Osteoblast (primary cell): ENCODE measurements at places on chromosomes 7 and 10. TPM values are rescaled to one million over a fixed set of nuclear protein-coding genes. Genes with fewer than 3 reads are reported as not detected.

SEMA4G gene
- under 0.01 and 0.29 TPM in 2 replicates for total RNA-seq

DNA sequence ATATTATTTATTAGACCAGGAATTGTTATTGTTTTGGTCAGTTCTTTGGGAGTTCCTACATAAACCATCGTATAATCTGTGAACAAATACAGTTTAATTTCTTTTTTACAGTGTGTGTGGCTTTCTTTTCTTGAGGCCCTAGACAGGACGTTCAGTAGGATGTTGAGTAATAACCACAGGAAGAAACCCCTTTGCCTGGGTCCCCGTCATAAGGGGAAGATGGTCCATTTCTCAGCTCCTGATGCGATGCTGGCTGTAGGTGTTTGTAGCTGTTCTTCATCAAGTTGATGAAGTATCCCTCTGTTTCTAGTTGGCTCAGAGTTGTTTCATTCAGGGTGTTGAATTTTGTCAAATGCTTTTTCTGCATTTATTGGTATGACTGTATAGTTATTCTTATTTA, 219.7 kb upstream of the ADARB2 start:
- H3K27me3 ChIP-seq = no peaks in the 10 kb centered on the region
- H3K4me3 ChIP-seq = no peak overlapping the region
- H3K4me1 ChIP-seq = no peaks in the 10 kb centered on the region
- H3K36me3 ChIP-seq = no peaks in the 10 kb centered on the region
- H3K27ac ChIP-seq = no peak overlapping the region
- no peak for DNase-seq

- H3K36me3 ChIP-seq = no peaks in the 10 kb centered on the region
- no peak overlapping the region for H3K27ac ChIP-seq
- no peaks in the 10 kb centered on the region for H3K27me3 ChIP-seq
Measured at GRCh38 chr10:81109200-81109752, 571.6 kb downstream of the SH2D4B start.

TACC2 gene
- 5.0 and 5.8 TPM in 2 replicates for total RNA-seq

DNA sequence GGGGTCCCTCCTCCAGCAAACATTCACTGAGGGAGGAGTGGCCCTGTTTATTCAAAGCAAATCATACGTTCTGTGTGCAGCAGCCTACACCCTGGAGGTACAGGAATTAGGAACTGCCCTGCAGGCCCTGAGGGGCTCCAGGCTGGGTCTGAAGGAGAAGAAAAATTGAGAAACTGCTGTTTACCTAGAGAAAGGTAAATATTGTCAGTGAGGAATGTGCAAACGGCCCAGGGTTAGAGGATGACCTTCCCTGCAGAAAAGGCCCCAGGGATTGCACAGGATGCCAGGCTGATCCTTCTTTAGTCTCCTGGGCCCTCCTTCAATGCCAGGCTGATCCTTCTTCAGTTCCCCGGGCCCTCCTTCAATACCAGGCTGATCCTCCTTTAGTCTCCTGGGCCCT, 5.7 kb downstream of the CALML5 start:
- H3K36me3 ChIP-seq = no peaks in the 10 kb centered on the region
- H3K4me3 ChIP-seq = no peak overlapping the region
- no peak overlapping the region for H3K27ac ChIP-seq
- H3K27me3 ChIP-seq = no peaks in the 10 kb centered on the region
- peak; percentile 3 for DNase-seq

GRCh38 chr10:1183033-1183396, 126.8 kb downstream of the WDR37 start:
- DNase-seq = no peak
- H3K27me3 ChIP-seq = no peaks in the 10 kb centered on the region
- H3K4me1 ChIP-seq = no peaks in the 10 kb centered on the region
- H3K27ac ChIP-seq = no peak overlapping the region
- no peak overlapping the region for H3K4me3 ChIP-seq
- H3K36me3 ChIP-seq = no peaks in the 10 kb centered on the region

GRCh38 chr10:93072225-93072712, 1.4 kb upstream of the CYP26A1 start:
- peak overlapping the region; percentile 33 for H3K4me3 ChIP-seq
- DNase-seq = peak; percentile 80
- no peaks in the 10 kb centered on the region for H3K36me3 ChIP-seq
- H3K27me3 ChIP-seq = peaks cover 78% of the 10 kb centered on the region

DNA sequence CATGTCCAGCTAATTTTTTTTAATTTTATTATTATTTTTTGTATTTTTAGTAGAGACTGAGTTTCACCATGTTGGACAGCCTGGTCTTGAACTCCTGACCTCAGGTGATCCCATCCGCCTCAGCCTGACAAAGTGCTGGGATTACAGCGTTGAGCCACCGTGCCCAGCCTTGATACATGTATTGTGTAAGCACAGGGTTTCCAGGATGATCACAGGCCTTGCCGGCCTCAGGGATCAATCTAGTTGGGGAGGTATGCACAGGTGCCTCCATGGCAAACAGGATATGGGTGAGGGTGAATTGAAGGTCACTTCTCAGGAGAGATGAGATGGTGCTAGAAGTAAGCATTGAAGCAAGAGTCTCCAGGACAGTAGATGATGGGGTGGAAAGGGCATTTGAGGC, 5.5 kb downstream of the MRPS17 start:
- no peak for DNase-seq
- H3K27ac ChIP-seq = no peak overlapping the region
- no peak overlapping the region for H3K4me3 ChIP-seq
- H3K36me3 ChIP-seq = peaks cover 11% of the 10 kb centered on the region

RBP3 gene
- not detected in 2 replicates for total RNA-seq
